ENCODE measurements at places on chromosomes 1 and 21. TPM values are rescaled to one million over a fixed set of nuclear protein-coding genes. Genes with fewer than 3 reads are reported as not detected.

GRCh38 chr1:159005161-159005560 is 4.5 kb upstream of the IFI16 start:
- no peak for DNase-seq

Gene KRTAP12-2
- polyA plus RNA-seq, result not detected

- no peak for DNase-seq
These were observed 12.6 kb downstream of the SLC45A1 start for GRCh38 chr1:8330271-8331125.

Gene NBPF3
- 1.4 TPM for polyA plus RNA-seq

Gene BRDT
- not detected for polyA plus RNA-seq

Gene PCP4L1
- polyA plus RNA-seq, result 1.1 TPM

DNA sequence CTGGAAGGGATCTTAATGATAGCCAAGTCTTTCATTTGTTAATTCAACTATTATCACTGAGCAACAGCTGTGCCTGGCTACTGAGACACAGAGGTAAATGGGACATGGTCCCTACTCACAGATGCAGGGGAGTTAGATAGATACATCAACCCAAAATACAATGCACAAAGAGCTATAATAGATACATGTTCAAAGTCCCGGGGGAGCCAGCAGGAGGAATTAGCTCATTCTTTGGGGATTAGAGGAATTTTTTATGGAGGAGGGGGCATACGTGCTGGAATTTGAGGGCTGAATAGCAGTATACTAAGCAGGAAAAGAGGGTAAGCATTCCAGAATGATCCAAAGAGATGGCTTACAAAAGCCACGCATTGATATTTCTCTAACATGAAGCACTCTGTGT is 34.6 kb downstream of the C8B start:
- DNase-seq, result no peak

Gene LCE3D
- polyA plus RNA-seq, result not detected

DNA sequence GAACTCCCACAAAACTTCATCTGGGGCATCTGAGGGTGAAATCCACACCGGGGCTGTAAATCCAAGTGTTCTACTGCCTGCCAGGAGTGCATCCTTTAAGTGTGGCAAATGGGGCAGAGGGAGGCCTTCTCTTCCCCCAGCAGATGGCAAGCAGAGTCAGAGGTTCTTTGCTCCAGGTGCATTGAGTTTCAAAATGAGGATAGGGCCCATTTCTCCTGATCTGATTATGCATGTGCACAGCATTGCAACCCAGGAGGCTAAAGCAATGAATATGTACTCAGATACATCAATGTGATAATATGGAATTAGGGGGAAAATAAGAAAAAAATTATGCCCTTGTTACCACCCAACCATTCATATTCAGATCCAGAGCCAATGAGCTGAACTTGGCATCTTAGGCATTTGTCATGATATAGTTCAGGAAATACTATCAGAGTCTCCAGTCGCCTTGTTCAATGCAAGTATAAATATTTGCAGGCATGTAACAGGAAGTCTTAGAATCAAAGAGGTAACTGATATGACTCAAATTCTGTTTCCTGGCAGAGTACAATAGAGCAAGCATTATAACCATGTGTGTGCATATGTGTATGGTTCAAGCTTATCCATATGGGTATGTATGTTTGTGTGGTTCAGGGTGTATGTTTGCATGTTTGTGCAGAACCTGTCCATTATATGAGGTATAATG is 473.8 kb upstream of the PKN2 start:
- DNase-seq, result no peak

DNA sequence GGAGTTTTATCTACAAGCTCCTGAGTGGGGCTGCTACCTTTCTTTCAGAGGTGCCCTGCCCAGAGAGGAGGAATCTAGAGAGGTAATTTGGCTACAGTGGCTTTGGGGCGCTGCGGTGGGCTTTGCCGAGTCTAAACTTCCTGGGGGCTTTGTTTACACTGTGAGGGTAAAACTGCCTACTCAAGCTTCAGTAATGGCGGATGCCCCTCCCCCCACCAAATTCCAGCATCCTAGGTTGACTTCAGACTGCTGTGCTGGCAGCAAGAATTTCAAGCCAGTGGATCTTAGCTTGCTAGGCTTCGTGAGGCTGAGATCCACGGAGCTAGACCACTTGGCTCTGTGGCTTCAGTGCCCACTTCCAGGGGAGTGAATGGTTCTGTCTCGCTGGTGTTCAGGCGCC is 43.9 kb downstream of the SWT1 start:
- DNase-seq, result no peak

Gene AIRE
- not detected for polyA plus RNA-seq

- no peak for DNase-seq
These were observed 120.9 kb upstream of the PRDX6 start for GRCh38 chr1:173356191-173356762.

DNA sequence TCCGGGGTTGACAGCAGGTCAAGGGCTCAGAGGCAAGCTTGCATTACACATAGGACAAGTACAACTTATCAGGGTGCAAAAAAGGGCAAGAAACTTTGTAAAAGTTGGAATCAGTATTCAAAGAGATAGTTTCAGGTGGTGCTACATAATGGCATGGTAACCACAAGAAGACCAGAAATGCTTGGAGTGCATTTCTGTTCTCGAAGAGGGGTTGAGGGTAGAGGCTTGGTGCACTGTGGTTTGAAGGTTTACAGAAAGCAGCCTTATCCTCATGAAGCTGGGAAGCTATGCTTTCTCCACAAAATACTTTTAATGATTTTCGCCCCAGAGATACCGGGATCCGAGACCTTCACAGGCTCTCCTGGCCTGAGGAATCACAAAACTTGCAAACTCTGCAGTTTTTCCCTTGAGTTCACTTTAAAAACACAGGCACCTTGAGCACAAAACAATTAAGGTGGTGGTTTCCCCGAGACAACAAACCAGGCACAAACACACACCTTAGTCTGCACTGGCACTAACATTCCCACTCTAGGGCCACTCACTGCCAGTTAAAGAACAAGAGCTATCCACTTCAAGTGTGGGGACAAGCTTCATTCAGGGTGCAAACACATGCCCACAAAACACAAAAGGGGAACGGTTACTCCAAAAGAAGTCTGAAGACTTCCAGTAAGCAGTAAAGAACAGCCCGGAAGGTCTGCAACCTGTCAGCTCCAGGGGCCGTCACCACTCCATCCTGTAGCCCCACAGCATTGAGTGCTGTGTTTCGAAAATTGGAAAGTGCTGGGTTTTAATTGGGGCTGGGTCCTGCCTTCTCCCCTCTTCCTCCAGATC is 29.8 kb upstream of the NFIA start:
- DNase-seq, result no peak

- no peak for DNase-seq
These were observed 13.1 kb downstream of the IQGAP3 start for GRCh38 chr1:156559086-156559796.

Gene SLAMF8
- polyA plus RNA-seq, result 1.6 TPM

DNA sequence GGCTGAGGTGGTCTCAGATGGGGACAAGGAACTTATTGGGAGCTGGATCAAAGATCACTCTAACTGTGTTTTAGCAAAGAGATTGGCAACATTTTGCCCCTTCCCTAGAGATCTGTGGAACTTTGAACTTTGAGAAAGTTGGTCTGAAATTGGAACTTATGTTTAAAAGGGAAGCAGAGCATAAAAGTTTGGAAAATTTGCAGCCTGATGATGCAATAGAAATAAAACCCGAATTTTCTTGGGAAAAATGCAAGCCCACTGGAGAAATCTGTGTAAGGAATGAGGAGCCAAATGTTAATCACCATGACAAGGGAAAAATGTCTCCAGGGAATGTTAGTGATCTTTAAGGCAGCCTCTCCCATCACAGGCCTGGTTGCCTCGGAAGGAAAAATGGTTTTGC is 17.2 kb downstream of the CFH start:
- no peak for DNase-seq

GRCh38 chr1:156489935-156490293 is 10.7 kb downstream of the MEF2D start:
- no peak for DNase-seq

DNA sequence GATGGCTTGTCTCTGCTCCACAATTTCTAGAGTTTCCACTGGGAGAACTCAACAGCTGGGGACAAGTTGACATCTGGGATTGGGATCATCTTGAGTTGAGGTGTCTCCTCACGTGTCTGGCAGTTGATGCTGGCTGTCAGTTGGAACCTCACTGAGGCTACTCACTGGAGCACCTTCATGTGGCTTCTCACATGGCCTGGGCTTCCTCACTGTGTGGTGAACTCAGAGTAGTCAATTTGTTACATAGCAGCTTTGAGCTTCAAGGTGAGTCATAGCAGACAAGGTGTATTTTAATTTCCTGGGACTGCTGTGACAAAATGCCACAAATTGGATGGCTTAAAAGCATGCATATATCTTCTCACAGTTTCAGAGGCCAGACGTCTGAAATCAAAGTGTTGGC is 44.0 kb downstream of the NTNG1 start:
- no peak for DNase-seq

DNA sequence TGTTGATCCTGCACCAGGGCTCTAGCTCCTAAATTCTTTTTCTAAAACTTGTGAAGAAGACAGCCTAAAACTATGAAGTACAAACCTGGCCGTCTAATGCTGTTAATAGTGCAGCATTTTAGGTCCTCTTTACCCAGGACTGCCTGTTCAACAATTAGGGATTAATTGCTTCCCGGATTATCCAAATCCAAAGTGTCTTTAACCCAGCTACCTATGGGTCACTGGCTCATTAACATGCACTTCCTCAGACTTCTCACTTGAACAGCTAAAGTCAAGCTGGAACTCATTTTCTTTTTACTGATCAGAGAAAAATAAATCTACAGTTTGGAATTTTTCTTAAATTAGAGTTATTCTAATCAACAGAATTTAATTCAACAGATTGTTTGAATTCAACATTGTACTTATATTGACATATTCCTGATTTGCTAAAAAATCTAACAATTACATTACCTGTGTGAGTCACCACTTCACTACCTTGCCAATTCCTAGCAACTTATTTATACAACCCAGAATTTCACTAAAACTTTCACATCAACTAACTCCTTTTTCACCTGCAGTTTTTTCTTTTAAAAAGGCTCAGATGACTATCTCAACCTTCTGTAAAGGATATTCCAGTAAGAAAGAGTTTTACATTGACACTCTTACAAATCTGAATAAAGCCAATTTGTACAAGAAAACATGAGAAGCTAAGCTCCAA is 3.3 kb downstream of the HNRNPU start:
- DNase-seq, result no peak

DNA sequence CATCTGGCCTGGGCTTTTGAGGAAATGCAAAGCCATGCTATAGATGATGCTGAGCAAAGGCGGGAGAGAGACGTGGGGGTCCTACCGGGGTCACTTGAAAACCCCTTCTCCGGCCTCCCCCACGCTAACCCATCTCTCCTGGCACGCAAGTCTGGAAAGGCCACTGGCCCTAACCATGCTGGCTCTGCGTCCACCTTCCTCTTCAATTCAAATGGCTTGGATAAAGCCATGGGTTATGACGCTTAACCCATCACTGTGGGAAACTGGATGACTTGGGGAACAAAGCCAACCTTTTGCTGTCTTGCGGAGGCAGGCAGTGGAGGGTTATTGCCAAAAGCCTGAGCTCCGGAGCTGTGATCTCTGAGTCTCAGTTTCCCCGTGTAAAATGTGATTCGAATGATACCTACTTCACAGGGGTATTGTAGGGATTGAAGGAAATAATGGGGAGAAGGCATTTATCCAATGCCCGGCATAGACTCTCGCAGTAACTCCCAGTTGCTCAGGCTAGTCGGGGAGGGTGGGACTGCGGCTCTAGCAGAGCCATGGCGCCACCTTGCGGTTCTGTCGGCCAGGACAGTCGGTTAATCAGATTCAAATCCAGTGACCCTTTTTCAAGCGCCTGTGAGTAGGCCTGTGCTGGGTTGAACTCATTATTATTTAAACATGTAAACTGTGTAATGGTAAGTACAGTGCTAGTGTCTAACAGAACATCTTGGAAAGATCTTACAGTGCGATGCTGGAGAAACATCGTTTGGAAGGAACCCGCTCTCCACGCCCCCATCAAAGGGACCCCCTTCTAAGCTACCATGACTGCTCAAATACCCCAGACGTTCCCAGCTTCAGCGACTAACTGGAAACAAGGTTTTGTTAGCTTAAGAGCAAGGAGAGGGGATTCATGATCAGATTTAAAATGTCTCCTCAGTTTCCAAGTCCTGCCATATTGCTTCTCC is 20.3 kb downstream of the NEK2 start:
- DNase-seq, result peak; percentile 92

- DNase-seq, result no peak
These were observed 1.4 kb downstream of the DESI2 start for GRCh38 chr1:244654108-244655038.

DNA sequence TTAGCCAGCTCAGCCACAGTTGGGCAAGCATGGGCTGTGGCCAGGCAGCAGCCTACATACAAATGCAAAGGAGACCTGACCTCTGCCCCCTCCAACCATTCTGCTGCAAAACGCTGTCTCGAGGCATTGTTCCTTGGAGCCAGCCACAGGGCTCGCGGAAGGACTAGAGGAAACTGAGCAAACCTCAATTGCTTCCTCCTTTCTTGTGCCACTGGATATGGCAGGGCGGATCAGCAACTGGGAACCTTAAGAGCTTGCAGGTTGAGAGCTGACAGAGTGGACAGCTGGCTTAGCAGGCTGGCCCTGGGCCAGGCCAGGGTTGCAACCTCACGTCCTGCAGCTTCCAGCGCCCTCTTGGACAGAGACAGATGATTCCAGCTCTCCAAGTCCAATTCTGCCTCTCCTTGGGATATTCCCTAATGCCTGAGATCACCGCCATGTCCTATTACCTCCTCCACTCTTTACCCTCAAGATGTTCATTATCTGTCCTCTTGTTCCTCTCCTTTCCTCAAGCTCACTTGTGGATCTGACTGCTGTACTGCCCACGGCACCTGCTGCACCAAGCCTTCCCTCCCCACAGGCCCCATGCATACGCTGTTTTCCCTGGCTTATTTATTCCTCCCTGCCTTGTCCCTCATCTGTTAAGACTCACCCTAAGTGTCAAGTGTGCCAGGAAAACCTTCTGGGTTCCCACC is 67.5 kb downstream of the SDC3 start:
- DNase-seq, result peak; percentile 53

- DNase-seq, result no peak
These were observed 57.3 kb downstream of the SDCCAG8 start for GRCh38 chr1:243312952-243313634.

Gene PADI2
- polyA plus RNA-seq, result 0.25 TPM

DNA sequence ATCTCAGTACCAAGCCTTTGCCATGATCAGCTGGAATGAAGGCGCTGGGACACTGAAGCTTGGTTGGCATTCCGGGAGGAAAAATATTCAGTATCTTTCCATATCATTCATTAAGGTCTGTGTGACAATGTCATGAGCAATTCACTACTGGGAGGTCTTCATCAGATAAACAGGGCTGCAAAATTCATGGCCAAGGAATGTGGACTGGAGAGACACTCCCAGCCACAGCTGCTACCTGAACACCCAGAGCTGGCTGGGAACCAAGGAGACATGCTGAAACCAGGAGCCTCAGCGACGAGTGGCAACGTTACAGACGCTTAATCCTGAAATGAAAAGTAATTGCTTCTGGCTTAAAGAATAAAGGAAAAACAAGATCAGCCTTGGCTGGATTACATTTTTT is 30.6 kb upstream of the DDAH1 start:
- DNase-seq, result no peak

- peak; percentile 84 for DNase-seq
These were observed 3.1 kb upstream of the SELENON start for GRCh38 chr1:25796811-25797458.

- no peak for DNase-seq
These were observed 41.7 kb upstream of the GPR153 start for GRCh38 chr1:6302568-6302967.

Measured in liver (tissue), 10 donors.